RWPE2 (cell line): ENCODE measurements at places on chromosomes 12 and 14.

GRCh38 chr12:131139363-131140068, 185.8 kb downstream of the ADGRD1 start:
- H3K36me3 ChIP-seq = no peaks in the 10 kb centered on the region
- DNase-seq = no peak
- H3K27me3 ChIP-seq = no peaks in the 10 kb centered on the region
- H3K4me3 ChIP-seq = no peak overlapping the region
- no peak overlapping the region for H3K27ac ChIP-seq
- no peaks in the 10 kb centered on the region for H3K4me1 ChIP-seq

- no peaks in the 10 kb centered on the region for H3K36me3 ChIP-seq
- no peaks in the 10 kb centered on the region for H3K27me3 ChIP-seq
- no peak overlapping the region for H3K27ac ChIP-seq
- DNase-seq = no peak
- no peaks in the 10 kb centered on the region for H3K4me1 ChIP-seq
- H3K4me3 ChIP-seq = no peak overlapping the region
Measured at GRCh38 chr12:107264667-107265066, 171.3 kb upstream of the CRY1 start.

DNA sequence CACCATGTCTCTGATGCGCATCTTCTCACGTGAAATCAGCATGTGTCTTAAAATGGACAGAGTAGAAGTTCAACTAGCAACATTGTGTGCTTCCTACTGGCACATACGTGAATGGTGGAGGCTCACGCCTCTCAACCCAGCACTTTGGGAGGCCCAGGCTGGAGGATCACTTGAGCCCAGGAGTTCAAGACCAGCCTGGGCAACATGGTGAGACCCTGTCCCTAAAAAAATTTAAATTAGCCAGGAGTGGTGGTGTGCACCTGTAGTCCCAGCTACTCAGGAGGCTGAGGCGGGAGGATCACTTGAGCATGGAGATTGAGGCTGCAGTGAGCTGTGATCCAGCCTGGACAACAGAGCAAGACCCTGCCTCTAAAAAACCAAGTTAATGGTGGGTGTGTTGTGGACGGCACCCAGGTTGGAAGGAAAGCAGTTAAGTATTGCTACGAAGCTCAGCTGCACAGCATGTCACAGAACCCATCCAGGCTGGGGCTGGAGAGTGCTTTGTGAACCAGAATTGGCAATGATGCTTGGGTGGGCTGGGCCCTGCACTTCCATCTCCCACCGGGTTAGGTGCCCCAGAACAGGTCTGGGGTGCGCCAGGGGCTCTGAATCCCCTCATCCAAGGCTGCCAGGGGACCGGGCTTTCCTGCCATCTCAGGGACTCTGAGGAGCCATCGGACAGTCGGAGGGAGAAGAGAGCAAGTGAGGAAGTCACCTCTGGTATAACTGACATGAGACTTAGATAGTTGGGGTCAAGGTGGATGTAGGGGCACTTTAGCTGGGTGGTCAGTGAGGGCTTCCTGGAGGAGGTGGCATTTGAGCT, 33.0 kb upstream of the ULK1 start:
- no peaks in the 10 kb centered on the region for H3K36me3 ChIP-seq
- H3K27ac ChIP-seq = peak overlapping the region; percentile 42

DNA sequence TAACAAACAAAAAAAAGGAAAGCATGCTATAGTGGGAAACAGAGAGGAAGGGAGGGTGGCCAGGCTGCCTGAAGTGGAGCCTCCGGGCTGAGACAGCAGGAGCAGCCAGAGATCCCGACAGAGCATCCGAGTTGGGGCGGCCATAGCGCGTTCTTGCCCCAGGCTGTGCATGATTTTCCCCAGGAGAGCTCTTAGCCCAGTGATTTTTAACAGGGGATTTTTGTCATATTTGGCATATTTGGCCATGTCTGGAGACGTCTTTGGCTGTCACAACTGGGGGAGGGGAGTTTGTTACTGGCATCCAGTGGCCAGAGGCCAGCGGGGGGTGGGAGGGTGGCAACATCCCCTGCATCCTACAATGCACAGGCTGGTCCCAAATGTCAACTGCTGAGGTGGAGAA, 23.6 kb downstream of the BDKRB1 start:
- H3K4me1 ChIP-seq = peaks cover 3% of the 10 kb centered on the region
- H3K27ac ChIP-seq = no peak overlapping the region
- peaks cover 3% of the 10 kb centered on the region; the same call in 1 of the 2 replicates for H3K36me3 ChIP-seq
- DNase-seq = no peak
- no peak overlapping the region for H3K4me3 ChIP-seq

DNA sequence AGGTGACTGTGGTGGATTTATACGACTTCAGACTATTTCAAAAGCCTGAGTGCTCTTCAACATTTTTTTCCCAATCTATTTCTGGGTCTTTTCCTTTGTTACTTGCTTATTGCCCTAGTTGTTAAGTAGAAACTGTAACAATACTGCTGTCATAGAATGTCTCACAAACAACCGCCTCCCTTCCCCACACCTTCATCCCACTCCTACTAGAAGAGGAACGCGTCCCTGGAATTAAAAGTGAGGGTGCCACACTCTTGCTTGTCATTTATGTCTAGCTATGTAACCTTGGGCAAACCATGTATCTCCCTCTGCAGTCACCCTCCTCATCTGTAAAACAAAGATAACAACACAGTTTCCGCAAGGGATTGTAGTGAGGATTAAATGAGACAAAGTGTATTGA, 8.6 kb downstream of the BRAP start:
- no peaks in the 10 kb centered on the region for H3K4me1 ChIP-seq
- H3K4me3 ChIP-seq = no peak overlapping the region
- H3K27me3 ChIP-seq = no peaks in the 10 kb centered on the region

GRCh38 chr12:53004582-53004981, 1.7 kb upstream of the EIF4B start:
- peaks cover 27% of the 10 kb centered on the region for H3K4me1 ChIP-seq
- peak overlapping the region; percentile 91 for H3K27ac ChIP-seq
- no peak for DNase-seq
- no peaks in the 10 kb centered on the region for H3K27me3 ChIP-seq
- H3K36me3 ChIP-seq = peaks cover 21% of the 10 kb centered on the region

- H3K27me3 ChIP-seq = no peaks in the 10 kb centered on the region
Measured at GRCh38 chr12:127579446-127579845, 687.5 kb upstream of the TMEM132C start.

- H3K27me3 ChIP-seq = no peaks in the 10 kb centered on the region
Measured at GRCh38 chr12:79373896-79374499, 316.8 kb downstream of the PAWR start.

GRCh38 chr14:64715628-64716412, 11.6 kb downstream of the PLEKHG3 start:
- H3K27ac ChIP-seq = peak overlapping the region; percentile 93
- peaks cover 76% of the 10 kb centered on the region for H3K4me1 ChIP-seq

DNA sequence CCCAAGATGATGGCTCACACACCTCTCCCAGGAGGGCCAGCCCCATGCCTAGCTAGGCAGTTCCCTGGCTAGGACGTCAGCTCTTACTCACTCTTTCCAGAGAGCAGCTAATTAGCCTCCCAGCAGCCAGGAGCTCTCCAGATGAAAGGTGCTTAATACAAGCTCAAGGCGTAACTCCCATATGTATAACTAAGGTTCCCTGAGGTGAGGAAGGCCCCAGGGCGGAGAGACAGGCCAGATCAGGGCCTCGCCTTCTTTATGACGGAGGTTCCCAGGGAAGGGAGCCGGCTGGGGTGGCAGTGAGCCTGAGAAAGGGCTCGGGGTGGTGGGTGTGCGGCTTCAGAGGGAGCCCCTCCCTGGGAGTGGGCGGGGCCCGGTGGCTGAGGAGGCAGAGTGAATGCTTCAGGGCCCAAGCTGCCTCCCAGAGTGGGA, 26.4 kb upstream of the ZFP36L1 start:
- H3K4me3 ChIP-seq = no peak overlapping the region
- peaks cover 18% of the 10 kb centered on the region for H3K4me1 ChIP-seq
- peak; percentile 82 for DNase-seq

DNA sequence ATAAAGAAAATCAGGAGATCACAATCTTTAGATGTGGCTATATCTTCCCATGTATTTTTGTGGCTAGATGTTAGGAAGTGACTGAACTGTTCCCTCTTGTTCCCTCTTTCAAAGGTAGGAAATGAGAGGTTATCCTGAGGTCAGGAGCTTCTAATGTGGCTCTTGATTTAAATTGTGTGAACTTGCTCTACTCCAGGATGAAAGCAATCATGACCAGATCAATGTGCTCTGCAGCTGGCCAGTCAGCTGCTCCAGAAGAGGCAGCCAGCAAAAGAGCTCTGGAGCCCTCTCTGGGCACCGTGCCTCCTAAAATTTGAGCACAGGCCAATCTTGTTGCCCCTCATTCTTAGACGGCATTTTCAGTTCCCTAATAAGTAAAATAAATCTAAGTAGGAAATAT, 32.0 kb downstream of the CDK17 start:
- DNase-seq = no peak
- no peaks in the 10 kb centered on the region for H3K27me3 ChIP-seq
- peaks cover 43% of the 10 kb centered on the region for H3K4me1 ChIP-seq
- H3K27ac ChIP-seq = no peak overlapping the region

DNA sequence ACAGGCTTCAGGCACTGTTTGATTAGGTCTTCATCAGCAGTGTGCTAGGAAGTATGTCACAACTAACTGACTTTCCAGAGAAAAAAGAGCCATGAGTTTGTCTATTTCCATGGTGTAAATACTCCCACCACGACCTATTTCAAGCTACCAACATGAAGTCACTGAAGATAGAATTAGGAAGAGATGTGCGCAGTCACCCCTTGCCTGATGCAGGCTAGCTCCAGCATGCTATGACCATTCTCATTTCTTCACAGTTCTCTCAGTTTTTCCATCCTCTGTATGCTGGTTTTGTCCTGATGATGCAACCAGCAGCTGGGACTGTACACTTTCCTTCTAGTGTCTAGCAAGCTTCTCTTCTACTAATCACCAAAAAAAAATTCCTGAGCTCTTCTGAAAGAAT, 191.6 kb upstream of the NUDT4 start:
- H3K4me3 ChIP-seq = no peak overlapping the region
- H3K27ac ChIP-seq = no peak overlapping the region
- H3K4me1 ChIP-seq = no peaks in the 10 kb centered on the region
- H3K36me3 ChIP-seq = no peaks in the 10 kb centered on the region
- DNase-seq = no peak
- H3K27me3 ChIP-seq = no peaks in the 10 kb centered on the region

- H3K36me3 ChIP-seq = no peaks in the 10 kb centered on the region
- no peak for DNase-seq
- no peak overlapping the region for H3K4me3 ChIP-seq
- no peaks in the 10 kb centered on the region for H3K27me3 ChIP-seq
Measured at GRCh38 chr12:121522971-121523370, 57.9 kb downstream of the KDM2B start.

GRCh38 chr12:103806803-103807202, 34.2 kb downstream of the NT5DC3 start:
- H3K36me3 ChIP-seq = peaks cover 15% of the 10 kb centered on the region
- H3K27ac ChIP-seq = peak overlapping the region; percentile 88
- H3K27me3 ChIP-seq = no peaks in the 10 kb centered on the region

DNA sequence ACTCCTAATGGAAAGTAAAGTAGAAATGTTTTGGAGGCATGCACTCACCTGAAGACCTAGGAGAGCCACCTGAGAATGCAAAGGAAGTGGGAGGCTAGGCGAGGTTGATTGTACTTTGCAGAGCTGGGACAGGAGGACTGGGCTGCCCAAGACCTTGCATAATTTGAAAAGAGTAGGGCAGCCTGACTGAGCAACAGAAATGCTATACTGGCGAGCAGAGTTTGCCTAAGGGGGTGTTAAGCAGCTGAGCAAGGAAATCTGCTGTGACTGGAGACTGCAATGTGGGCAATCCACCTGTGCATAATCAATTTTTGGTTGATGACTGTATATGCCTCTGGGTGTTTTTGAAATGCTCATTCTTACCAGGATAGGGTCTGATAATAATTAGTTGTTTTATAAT, 834.1 kb downstream of the TRHDE start:
- no peaks in the 10 kb centered on the region for H3K4me1 ChIP-seq
- peaks cover 2% of the 10 kb centered on the region for H3K27me3 ChIP-seq
- H3K27ac ChIP-seq = no peak overlapping the region
- H3K36me3 ChIP-seq = no peaks in the 10 kb centered on the region
- DNase-seq = no peak

DNA sequence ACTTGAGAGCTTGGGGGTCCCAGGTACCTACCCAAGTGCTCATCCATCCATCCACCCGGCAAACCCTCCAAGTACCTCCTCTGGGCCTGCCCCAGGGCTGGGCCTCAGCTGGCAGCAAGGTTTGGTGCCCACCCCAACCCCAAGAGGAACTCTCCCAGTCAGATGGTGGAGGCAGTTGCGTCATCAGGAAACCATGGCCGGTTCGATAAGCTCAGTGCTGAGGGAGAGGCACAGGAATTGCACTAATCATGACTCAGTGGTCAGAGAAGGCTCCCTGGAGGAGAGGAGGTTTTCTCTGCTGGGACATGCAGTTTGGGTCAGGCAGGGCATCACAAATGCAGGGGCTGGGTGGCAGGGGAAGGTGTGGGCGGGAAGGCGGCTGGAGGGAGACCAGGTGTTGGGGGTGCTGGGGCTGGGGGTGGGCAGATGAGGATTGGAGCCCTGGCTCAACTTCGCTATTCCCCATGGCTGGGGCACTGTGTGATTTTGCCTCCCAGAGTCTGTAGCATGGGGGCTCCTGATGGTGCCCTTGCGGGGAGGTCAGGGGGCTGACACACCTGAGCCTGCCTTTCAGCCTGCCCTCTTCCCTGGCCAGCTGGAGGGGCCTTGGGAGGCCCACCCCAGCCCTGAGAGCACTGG, 32.2 kb downstream of the SH2B3 start:
- no peak overlapping the region for H3K4me3 ChIP-seq
- peak overlapping the region; percentile 89 for H3K27ac ChIP-seq
- H3K4me1 ChIP-seq = peaks cover 47% of the 10 kb centered on the region
- H3K27me3 ChIP-seq = no peaks in the 10 kb centered on the region
- H3K36me3 ChIP-seq = no peaks in the 10 kb centered on the region; the same call in 1 of the 2 replicates
- no peak for DNase-seq

DNA sequence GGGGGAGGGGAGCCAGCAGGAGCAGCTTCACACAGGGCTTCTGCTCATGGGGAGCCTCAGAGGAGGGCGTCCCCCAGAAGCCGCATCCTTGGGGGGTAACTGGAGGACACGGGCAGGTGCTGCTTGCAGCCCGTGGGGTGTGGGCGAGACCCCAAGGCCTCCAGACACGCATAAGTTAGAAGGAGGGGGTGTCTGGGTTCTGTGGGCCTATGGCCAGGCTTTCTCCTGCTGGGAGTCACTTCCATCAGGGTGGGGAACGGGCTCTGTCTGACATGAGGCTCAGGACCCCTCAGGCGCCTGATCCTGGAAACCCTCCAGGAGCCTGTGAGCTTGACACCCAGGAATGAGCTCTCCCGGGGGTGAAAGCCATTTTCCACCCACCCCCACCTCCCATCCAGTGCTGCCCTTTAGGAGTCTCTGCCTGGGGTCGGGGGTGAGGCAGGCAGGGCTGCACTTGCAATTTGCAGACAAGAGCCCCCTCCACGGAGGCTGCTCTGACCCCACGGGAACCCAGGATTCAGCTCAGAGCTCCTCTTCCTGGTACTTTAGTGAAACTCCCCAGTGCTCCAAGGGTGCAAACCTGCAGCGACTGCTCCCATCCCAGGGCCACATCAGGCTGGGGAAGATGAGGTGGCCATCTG, 325.7 kb downstream of the ADGRD1 start:
- no peaks in the 10 kb centered on the region for H3K27me3 ChIP-seq
- no peak overlapping the region for H3K4me3 ChIP-seq
- H3K4me1 ChIP-seq = no peaks in the 10 kb centered on the region
- peak; percentile 29 for DNase-seq
- H3K27ac ChIP-seq = no peak overlapping the region
